Activated CD4-positive, alpha-beta T cell treated with anti-CD3 and anti-CD28 coated beads, Interleukin-2, Interleukin-6, amounts not matched to agents 100 ng/mL and 50 ng/mL, durations not matched to agents 16 hours and 8 hours (primary cell): ENCODE measurements at places on chromosomes 6 and 20.

DNA sequence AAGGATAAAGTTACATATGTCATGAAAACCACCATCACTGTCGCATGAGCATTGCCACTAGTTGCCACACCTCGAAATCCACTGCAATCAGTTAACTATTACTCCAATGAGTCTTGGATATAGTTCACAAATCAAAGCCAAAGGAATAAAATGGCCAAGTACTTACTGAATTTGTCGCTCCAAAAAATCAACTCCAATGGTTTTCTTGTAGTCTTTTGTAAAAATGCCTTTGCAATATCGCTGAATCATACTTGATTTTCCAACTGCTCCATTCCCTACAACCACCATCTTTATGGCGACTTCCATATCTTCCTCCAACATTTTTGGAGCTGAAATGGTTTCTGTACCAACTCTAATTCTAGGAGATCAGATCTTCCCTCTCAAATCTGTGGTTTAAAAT is 12.0 kb downstream of the RAB23 start:
- no peak for DNase-seq

GRCh38 chr6:75065523-75065922 is 140.3 kb downstream of the COL12A1 start:
- DNase-seq: no peak

DNA sequence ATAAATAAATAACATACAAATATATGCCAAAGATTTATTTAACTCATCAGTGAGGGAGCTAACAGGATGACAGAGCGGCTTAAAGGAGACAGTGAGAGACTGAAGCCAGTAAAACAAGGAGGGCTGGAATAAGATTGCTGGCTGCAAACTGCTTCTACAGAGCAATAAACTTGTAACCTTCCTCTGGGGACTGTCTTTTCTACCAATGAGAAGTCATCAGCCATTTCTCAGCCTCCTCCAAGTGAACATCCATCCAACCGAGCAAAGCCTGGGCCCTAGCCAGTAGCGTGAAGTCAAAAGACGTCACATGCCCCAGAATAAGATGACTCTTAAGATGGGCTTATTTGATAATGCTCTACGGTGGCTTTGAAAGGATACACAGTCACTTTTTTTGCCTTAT is 42.5 kb downstream of the CPXM1 start:
- no peak for DNase-seq

DNA sequence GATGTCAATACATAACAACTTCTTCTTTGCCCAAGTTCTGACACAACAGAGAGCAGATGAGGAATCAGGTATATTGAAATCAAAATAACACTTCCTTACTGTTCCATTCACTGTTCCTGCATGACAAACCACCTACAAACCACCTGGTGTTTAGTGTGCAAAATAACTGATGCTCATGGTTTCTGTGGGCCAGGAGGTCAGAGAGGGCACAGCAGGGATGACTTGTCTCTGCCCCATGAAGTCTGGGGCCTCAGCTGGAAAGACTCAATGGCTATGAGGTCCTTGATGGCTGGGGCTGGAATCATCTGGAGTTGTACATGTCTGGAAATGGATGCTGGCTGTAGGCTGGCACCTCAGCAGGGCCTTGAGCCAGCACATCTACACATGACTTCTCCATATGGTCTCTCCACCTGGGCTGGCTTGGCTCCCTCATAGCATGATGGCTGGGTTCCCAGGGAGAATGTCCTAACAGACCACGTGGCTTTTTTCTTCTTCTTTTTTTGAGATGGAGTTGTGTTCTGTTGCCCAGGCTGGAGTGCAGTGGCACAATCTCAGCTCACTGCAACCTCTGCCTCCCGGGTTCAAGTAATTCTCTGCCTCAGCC is 7.4 kb upstream of the COX4I2 start:
- no peak for DNase-seq

DNA sequence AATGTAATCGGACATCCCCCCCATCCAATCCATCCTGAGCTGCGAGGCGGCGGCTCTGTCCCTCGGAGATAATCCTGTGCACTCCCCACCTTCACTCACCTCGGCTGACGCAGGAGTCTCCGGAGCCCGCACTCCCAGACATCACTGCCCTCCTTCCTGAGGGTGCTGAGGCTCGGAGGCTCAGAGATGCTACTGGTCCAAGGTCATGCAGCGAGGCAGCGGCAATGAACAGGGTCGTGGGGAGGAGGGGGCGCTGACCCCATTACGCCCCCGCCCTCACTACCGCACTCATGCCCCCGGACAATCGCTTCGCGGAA is 485 bp downstream of the ADISSP start:
- peak; percentile 27 for DNase-seq

DNA sequence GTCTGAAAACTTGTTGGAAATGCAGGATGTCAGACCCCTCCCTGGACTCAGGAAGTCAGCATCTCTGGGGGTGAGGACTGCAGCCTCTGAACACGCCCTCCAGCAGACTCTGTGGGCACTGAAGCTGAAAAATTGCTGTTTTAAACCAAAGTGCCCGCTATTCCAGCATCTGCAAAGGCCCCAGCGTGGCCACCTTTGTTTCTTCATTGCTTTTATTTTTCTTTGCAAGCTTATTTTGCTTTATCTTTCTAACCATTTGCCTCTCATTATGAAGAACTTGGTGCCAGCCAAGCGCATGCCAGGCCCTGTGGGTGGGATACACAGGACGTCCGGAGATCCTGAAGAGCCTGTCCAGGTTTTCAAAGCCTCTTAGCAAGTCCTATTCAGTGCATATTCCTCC is 203.9 kb upstream of the CST7 start:
- no peak for DNase-seq
